NCI-H1417 (cell line): ENCODE measurements at places on chromosomes 16 and 17.

DNA sequence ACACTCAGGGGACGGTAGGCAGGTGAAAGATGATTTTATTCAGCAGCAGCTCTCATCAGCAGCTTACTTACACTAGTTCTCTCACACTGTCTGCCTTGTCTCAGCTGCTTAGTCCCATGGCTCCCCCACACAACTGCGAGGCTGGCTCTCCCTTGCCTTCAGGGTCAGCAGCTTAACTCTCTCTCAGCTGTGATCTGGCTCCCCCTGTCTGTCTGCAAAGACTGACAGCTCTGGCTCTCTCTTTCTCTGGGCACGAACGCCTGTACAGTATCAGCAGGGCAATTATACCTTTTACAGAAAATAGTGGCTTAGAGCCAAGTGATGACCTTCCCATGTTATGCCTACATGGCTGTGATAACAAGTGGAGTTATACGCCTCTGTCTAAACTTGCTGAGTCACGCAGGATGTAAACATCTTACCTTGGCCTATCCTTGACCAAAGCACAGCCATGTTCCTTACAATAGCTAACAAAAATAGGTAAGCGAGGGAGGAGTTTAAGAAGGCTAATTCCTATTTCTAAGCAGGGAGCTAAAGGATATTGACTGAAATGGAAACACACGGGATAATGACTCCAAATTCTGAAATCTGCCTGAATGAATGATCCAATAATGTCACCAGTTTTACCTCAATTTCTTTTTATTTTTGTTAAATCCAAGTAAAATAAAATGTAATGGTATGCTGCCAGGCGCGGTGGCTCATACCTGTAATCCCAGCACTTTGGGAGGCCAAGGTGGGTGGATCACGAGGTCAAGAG is 1.1 kb upstream of the NDUFAB1 start:
- no peak for DNase-seq

DNA sequence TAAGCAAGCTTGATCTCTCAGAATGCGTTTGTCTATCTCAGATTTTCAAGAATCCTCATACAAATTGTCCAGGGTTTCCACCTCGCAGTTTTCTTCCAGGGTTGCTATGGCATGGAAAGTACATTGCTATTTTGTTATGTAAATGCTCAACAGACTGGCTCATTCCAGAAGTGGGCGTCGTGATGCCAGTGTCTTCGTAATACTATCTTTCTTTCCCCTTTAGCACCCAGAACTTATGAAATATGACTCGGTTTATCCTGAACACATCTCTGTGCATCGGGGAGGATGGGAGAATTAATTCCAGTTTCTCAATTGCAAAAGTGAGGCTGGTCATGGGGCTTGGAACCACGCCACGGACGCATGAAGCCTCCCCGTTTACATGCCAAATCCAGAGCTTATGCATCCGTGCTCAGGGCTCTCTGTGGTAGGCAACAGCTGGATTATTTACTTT is 405.0 kb downstream of the WWOX start:
- DNase-seq, result peak; percentile 10

DNA sequence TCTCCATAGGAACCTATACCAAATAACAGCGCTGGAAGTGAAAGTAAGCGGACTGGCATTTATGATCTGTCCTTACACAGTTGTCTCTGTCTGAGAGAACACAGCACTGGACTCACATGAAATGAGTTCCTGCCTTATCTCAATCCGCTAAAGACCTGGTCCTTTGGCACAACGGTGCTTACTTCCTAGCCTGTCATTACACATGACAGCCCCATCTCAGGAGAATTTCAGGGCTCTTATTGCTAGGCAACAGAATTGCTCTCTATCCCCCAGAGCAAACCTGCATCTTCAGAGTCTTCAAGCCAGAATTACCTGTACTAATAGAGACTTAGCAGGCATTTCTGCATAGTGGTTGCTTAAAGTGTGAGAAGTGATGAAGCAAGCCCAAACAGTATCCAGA is 4.3 kb downstream of the KCNJ2 start:
- DNase-seq, result no peak

- DNase-seq, result no peak
Measured at GRCh38 chr16:85524365-85524629, 88.8 kb upstream of the GSE1 start.

DNA sequence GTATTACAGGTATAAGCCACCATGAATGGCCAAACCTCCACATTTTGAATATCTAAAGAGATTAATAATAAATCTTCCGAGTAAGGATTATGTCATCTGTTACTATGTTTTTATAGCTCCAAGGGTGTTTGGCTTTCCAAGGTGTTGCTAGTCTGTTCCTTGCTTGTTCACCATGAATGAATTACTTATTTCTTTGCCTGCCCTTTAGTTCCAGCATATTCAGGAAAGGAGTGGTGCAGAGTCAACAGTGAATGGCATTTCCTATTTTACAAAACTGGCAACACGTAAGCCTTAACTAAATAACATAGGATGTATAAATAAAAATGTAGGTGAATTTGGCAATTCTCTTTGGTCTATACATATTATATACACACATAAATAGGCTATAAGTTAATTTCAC is 70.3 kb downstream of the MYO1D start:
- DNase-seq, result no peak

DNA sequence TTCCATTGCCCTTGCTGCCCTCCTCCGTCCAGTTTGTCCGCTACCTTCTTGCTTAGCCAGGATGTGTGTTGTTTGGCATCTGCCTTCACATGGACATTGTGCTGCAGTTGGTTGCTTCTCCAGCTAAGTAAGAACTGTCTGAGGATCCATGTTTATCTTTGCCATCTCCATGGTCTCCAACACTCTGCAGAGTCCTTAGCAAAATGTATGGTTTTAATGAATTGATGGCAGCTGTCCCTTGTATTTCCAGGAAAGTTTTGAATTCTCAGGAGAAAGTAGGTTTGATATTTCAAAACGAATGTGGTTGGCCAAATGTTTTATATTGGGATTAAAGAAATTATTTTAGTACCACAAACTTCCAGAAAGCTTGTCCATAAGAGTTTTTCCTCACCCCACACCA is 160.9 kb downstream of the SPECC1 start:
- no peak for DNase-seq
